Prostate gland (tissue), 2 donors: ENCODE measurements at places on chromosomes 6 and 20. TPM values are rescaled to one million over a fixed set of nuclear protein-coding genes. Genes with fewer than 3 reads are reported as not detected.

GRCh38 chr6:35185302-35185681, 28.5 kb upstream of the SCUBE3 start:
- no peak for DNase-seq
- no peaks in the 10 kb centered on the region for H3K4me1 ChIP-seq
- H3K27me3 ChIP-seq = no peaks in the 10 kb centered on the region
- no peaks in the 10 kb centered on the region for H3K36me3 ChIP-seq
- no peak overlapping the region for H3K27ac ChIP-seq

DNA sequence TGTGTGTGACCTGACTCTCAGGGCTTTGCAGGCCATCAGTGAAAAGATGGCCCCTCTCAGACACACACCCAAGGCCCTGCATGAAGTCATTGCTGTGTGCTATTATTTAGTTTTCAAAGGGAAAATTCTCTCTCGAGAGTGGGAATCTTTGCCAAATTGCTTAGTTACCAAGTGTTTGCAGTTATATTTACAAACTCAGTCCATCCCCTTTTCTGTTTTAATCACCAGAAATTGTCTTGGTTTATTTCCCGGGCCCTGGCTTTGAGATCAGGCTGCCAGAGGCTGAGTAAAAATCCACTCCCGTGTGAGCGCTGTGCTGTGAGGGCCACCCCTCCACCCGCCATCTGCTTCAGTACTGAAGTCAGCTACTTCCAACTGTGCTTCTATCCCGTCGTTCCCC, 163.1 kb downstream of the SOD2 start:
- no peak for DNase-seq
- H3K36me3 ChIP-seq = no peaks in the 10 kb centered on the region

The THEMIS gene
- total RNA-seq = 0.40 TPM

DNA sequence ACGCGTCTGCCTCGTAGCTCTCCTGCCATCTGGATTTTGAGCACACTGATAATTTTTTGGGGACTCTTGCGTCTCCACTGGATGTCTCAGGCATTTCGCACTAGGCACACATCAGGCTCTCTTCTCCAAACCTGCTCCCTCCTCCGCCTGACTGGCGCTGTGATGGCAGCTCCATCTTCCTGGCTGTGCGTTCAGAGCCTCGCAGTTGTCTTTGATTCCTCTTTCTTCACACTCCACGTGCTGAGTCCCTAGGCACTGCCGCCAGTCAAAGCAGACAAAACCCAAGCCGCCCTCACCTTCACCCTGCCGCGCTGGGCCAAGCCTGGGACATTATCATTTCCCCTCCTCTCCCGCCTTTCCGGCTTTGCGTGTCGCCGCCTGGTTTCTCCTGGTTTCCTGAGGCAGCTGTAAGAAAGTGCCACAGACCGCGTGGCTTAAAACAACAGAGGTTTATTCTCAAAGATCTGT, 778 bp downstream of the PSMG4 start:
- peak overlapping the region; percentile 72 for H3K27ac ChIP-seq
- H3K4me1 ChIP-seq = no peaks in the 10 kb centered on the region
- no peak for DNase-seq

- H3K4me3 ChIP-seq = no peak overlapping the region
- H3K4me1 ChIP-seq = no peaks in the 10 kb centered on the region
- no peak for DNase-seq
- no peak overlapping the region for H3K27ac ChIP-seq
These were observed 397.4 kb downstream of the C6orf118 start for GRCh38 chr6:164911873-164912580.

DNA sequence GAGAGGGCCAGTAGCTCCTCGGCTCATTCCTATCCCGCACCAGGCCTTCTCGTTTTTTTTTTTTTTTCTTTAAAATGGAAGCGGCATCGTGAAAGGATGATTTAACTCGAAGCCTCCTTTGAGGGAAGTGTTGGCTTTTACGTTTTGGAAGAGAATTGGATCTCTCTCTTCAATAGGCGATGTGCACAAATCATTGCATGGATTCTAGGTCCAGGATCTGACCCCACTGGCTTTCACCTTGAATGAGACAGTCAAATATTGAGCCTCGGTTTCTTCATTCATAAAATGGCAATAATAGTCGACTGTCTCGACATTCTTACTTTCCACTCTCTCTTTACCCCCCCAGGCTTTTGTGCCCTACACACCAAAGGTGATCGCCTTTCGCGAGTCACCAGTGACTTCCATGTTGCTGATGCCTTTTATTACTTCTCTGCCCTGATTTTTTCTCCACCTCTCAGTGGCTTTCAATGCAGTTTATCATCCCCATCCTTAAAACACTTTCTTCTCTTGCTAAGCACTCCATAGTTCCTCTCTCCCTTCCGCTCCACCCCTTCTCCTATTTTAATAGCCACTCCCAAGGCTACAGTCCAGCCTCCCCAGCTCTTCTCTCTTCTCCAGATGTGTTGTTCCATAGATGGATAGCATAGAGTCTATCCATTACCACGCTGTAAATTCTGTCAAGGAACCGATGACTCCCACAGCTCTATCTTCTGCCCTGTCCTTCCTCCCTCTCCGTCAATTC, 473 bp upstream of the DTNBP1 start:
- no peaks in the 10 kb centered on the region for H3K27me3 ChIP-seq
- no peak overlapping the region for H3K27ac ChIP-seq
- H3K4me1 ChIP-seq = peaks cover 3% of the 10 kb centered on the region

DNA sequence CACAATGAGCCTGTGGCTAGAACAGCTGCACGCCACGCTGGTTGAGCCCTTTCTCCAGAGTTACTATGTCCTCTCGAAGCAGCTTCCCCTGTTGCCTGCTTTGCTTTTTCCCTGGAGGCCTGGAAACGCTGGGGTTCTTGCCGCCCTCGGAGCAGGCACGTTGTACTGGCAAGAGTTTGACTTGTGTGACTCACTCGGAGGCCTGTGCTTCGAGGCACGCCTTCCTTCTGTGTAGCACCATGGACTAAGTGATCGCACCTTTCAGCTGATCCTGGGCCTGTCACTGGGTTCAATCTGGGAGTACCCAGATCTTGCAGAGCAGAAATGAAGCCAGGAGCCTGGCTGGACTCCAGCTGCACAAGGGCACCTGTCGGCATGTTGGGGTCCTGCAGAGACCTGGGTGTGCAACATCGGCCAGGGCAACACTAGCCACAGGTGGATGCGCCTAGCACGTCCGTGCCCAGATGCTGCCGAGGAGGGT, 5.2 kb downstream of the INSM1 start:
- no peaks in the 10 kb centered on the region for H3K36me3 ChIP-seq
- no peak for DNase-seq
- no peak overlapping the region for H3K4me3 ChIP-seq
- peaks cover 6% of the 10 kb centered on the region for H3K4me1 ChIP-seq
- H3K27ac ChIP-seq = no peak overlapping the region

The KIFC1 gene
- total RNA-seq = 6.5 TPM

- DNase-seq = no peak
- H3K4me1 ChIP-seq = no peaks in the 10 kb centered on the region
- H3K27me3 ChIP-seq = no peaks in the 10 kb centered on the region
- no peak overlapping the region for H3K27ac ChIP-seq
These were observed 5.6 kb upstream of the METTL24 start for GRCh38 chr6:110363748-110364147.

- H3K4me1 ChIP-seq = no peaks in the 10 kb centered on the region
- DNase-seq = no peak
- no peak overlapping the region for H3K27ac ChIP-seq
- H3K27me3 ChIP-seq = no peaks in the 10 kb centered on the region
- no peak overlapping the region for H3K4me3 ChIP-seq
- H3K36me3 ChIP-seq = no peaks in the 10 kb centered on the region
These were observed 100.7 kb upstream of the SULF2 start for GRCh38 chr20:47885909-47886453.

The CST2 gene
- not detected for total RNA-seq

- no peaks in the 10 kb centered on the region for H3K27me3 ChIP-seq
- H3K27ac ChIP-seq = no peak overlapping the region
- H3K36me3 ChIP-seq = no peaks in the 10 kb centered on the region
- no peak overlapping the region for H3K4me3 ChIP-seq
- no peaks in the 10 kb centered on the region for H3K4me1 ChIP-seq
- DNase-seq = no peak
These were observed 282.9 kb downstream of the KIF16B start for GRCh38 chr20:16290358-16290757.

DNA sequence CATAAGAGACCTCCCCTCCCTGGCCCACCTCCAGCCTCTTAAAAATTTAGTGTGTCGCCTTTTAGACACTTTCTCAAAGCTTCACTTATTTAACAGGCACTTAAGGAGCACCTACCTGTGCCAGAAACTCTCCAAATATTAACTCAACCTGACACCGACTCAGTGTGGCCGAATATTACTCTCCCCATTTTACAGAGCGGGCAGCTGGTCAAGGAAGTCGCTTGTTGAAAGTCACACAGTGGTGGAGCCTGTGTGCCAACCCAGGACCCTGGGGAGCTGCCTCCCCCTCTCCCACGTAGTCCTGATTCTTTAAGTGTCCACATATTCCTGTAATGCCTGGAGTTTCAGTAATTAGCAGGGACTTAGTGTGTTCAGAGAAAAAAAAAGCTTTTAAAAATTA, 1.0 kb upstream of the PMEPA1 start:
- no peaks in the 10 kb centered on the region for H3K27me3 ChIP-seq
- no peaks in the 10 kb centered on the region for H3K36me3 ChIP-seq
- no peaks in the 10 kb centered on the region for H3K4me1 ChIP-seq
- peak overlapping the region; percentile 81 for H3K4me3 ChIP-seq
- DNase-seq = no peak

The AIF1 gene
- 11.1 TPM for total RNA-seq

- H3K27ac ChIP-seq = no peak overlapping the region
- H3K36me3 ChIP-seq = no peaks in the 10 kb centered on the region
- H3K4me1 ChIP-seq = no peaks in the 10 kb centered on the region
- no peaks in the 10 kb centered on the region for H3K27me3 ChIP-seq
- DNase-seq = no peak
- no peak overlapping the region for H3K4me3 ChIP-seq
These were observed 122.6 kb downstream of the EDN3 start for GRCh38 chr20:59422872-59423544.

DNA sequence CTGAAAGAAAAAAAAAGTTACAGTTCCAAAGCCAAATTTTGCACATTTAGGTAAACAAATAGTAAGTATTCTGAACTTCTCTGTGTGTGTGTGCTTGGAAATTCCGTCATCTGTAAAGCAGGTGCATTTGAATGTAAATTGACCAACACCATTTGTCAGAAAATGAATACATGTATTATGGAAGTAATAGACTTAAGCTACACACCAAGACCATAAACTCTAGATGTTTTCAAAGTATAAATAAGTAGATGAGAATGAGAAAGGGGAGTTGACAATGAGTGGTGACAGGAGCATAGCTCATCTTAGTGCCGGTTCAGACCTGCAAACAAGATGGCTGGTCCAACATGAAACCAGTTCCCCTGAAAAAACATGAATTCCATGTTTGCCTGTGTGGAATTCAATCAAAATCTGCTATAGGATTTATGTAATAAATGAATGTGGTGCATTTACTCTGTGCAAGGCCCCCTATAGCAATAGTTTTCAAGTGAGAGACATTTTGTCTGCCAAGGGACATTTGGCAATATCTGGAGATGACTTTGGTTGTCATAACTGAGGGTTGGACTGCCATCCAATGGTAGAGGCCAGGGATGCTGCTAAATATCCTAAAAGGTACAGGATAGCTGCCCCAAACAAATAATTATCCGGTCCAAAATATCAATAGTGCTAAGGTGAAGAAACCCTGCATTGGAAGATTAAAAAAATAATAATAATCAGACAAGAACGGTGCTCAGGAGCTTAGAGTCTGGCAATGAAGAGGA, 11.0 kb upstream of the FILIP1 start:
- H3K4me3 ChIP-seq = no peak overlapping the region
- DNase-seq = no peak
- no peaks in the 10 kb centered on the region for H3K36me3 ChIP-seq
- H3K27me3 ChIP-seq = no peaks in the 10 kb centered on the region

DNA sequence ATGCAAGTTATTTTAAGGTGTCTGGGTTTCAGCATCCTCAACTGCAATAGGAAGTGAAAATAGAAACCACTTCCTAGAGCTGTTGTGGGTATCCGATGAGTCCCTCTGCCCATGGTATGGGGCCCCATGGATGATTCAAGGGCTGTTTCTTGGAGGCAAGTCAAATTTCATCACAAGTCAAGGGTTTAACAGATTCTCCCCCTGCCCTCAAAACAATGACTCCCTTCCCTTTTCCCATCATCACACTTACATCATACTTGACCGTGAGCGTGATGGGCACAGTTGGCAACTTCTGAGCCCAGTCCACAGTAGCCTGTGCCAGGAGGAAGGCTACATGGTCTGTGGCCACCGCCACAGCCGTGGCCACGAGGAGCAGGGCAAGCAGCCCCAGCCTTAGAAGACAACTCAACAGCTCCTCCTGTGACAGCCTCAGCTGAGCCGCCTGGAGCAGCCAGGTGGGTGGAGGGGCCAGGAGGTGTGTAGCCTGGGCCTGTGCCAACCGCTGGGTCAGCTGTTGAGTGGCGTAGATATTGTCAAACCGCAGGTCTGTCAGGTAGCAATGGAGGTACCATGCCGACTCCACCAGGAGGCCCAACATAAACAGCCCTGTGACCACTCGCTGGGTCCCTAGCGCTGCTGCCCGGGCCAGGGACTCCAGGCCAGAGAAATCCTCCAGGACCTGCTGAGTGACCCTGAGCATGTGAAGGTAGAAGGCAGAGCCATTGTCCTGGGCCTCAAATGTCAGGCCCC, 5.2 kb downstream of the OCSTAMP start:
- H3K4me3 ChIP-seq = no peak overlapping the region
- DNase-seq = no peak
- no peak overlapping the region for H3K27ac ChIP-seq
- H3K36me3 ChIP-seq = no peaks in the 10 kb centered on the region
